Bladder microvascular endothelial cell (primary cell): ENCODE measurements at places on chromosomes 6 and 20. TPM values are rescaled to one million over a fixed set of nuclear protein-coding genes. Genes with fewer than 3 reads are reported as not detected.

The SSTR4 gene
- total RNA-seq = not detected in 2 replicates

The SCGN gene
- total RNA-seq = not detected in 2 replicates

The GSTA2 gene
- not detected in 2 replicates for total RNA-seq

The AFDN gene
- total RNA-seq = 95.4 and 295 TPM in 2 replicates

The OR2H2 gene
- not detected in 2 replicates for total RNA-seq

The DAAM2 gene
- total RNA-seq = 0.16 and 0.57 TPM in 2 replicates

The CGA gene
- not detected in 2 replicates for total RNA-seq

The OR12D3 gene
- not detected in 2 replicates for total RNA-seq

The TMEM242 gene
- total RNA-seq = 4.5 and 8.9 TPM in 2 replicates

The MCCD1 gene
- total RNA-seq = not detected in 2 replicates

The DDX43 gene
- total RNA-seq = 0.32 and 0.94 TPM in 2 replicates

The LEMD2 gene
- 41.3 and 57.0 TPM in 2 replicates for total RNA-seq

The SRMS gene
- total RNA-seq = not detected in 2 replicates

The COL9A1 gene
- not detected in 2 replicates for total RNA-seq

The SMLR1 gene
- not detected in 2 replicates for total RNA-seq

The ENTPD6 gene
- total RNA-seq = 40.0 and 67.7 TPM in 2 replicates

The PCNA gene
- 151 and 175 TPM in 2 replicates for total RNA-seq

The UBD gene
- total RNA-seq = 7.0 and 231 TPM in 2 replicates

The BPIFB2 gene
- total RNA-seq = not detected in 2 replicates

The ARMH2 gene
- total RNA-seq = not detected in 2 replicates

The SALL4 gene
- 0.76 TPM in 1 of 2 replicates, not detected in the other for total RNA-seq

The MCHR2 gene
- total RNA-seq = not detected in 2 replicates

The C4A gene
- total RNA-seq = 1.5 and 3.1 TPM in 2 replicates
